ENCODE measurements at places on chromosomes 12 and 14.
A peak's percentile ranks its signal among the peaks of the same experiment; 100 is the strongest.

DNA sequence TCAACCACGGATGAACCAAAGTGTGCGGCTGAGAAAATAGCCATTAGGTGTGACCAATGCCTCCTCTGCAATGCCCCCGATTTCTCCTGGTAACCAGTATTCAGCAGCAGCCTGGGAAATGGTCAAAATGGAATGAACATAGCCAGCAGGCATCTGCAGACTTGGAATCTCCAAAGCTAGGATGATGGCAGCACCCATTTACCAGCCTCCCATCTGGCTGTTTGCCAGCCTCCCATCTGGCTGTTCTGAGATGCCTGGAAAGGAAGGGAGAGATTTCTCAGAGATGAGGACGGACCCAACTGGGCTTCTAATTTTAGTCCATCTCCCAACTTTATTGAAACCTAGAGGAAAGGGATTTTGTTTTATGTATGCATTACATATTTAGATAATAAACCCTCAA is 16.2 kb downstream of the CLMN start:
- DNase-seq, result no peak

- DNase-seq, result no peak
Observed at GRCh38 chr12:111521801-111522200, 77.3 kb downstream of the ATXN2 start.

DNA sequence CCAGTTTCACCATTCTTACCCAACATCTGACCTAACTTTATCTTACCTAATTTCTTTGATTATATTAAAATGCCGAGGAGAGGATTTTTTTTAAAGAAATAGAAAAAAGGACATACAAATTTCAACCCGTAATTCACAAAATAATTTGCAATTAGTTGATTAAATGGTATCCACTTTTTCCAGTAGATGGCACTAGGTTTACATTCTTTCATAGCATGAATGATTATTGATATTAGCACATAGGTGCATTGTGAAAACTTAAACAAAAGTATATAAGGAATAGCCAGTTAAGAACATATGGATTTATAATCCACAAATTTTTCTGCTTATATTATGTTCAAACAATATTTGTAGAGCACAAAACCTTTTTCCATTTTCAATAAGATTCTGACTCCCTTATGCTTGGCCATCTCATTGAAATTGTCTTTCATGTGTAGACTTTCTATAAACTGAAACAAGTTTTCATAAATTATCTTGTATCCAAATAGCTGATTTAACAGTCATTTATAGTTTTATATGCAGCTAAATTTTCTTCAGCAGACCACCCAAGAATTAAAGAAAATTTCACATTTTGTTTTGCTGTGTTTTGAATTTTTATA is 35.3 kb downstream of the MSRB3 start:
- DNase-seq, result no peak

DNA sequence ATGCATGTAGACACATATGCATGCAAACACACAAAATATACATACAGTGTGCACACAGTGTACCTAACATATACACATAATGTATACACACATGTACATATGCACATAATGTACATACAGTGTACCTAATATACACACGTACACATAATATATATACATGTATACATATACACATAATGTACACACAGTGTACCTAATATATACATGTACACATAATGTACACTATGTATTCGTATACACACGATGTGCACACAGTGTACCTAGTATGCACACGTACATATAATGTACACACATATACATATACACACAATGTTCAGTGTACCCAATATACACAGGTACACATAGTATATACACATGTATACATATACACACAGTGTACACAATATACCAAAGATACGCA is 70.0 kb downstream of the DNAH10 start:
- DNase-seq, result no peak

GRCh38 chr14:96252999-96253539 is 2.9 kb upstream of the BDKRB1 start:
- DNase-seq, result no peak

DNA sequence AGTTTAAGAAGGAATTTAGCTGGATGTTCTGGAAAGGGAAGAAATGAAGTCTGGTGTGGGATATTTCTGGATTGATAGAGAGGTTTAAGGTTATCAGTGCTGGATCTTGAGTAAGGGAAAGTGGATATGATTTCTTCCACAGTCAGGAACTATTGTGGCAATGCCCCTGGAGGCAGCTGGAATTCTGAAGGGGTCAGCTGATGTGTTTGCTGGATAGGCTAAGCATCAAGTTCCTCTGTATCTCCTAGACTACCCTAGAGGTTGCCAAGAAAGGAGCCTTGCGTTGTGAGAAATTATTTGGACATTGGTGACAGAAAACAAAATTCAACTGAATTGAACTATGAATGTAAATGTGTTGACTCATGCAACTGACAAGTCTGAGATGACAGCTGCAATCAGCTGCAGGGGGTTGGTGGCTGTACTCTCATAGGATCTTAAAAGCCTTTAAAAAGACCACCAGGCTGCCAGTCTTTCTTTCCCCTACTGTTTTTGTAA is 244.4 kb downstream of the ATXN7L3B start:
- DNase-seq, result no peak

DNA sequence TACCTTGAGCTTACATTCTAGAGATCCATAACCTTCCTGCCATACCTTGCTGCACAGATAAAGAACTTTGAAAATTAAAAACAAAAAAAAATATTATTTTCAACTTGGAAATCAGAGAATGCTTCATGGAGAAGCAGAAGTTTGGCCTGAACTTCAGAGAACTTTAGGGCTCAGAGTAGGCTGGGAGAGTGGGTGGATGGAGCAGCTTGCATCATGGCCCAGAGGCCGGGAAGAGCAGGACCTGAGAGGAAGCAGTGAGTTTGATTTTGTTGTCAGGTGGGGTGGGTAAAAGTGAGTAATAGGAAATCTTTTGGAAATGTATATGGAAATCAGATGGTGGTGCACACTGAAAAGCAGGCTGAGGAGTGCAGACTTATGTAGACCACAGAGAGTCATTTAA is 228.5 kb upstream of the KRR1 start:
- no peak for DNase-seq

DNA sequence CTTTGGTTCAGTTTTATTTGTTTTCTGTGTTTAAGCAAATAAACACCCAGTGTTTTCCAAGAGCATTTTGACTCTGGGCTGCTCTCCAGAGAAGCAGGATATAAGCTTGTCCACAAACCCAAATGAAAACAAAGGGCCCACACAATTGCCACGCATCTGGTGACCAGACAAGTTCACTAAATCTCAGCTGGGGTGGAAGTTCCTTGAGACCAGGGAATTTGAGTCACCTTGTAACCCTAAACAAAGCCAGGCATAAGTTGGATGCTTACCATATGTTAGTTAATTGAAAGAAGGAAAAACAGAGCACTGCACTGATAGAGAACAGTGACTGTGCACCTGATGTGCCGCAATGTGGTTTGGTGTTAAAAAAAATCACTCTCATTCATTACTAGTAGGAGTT is 1.6 kb upstream of the TXNRD1 start:
- no peak for DNase-seq

GRCh38 chr14:75277815-75278421 is 710 bp upstream of the FOS start:
- no peak for DNase-seq

- DNase-seq, result no peak
Observed at GRCh38 chr12:124699909-124700308, 132.5 kb upstream of the NCOR2 start.

- DNase-seq, result no peak
Observed at GRCh38 chr12:70966996-70967790, 46.7 kb upstream of the PTPRR start.

DNA sequence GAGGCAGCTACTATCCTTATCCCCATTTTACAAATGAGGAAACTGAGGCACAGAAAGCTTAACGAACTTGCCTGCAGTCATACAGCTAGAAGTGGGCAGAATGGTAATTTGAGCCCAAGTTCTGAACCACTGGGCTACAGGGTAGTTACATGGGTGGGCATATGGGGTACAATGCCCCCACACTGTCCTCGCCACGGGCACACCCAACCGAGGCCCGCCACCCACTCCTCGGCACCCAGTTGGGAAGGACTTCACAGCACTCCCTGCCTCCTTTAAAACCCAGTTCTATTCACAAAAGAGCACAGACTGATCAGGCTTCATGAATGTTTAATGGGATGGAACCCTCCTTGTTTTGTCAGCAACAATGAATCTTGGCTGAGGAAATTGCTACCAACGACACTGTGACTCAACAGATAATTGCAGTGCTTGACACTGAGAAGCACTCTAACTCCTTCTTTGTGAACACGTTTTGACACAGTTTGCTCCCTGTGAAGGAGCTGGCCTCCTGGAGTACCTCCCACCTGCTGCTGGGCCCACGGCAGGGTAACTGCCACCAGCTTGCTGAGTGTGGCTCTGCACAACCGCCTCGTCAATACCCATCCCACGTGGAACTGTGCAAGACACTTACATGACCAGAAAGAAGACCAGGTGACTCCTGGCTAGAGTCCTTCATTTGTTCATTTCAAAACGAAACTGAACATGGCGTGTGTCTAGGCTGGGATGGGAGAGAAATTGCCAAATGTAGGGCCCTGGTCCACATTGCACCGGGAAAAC is 63.5 kb downstream of the CLMN start:
- DNase-seq, result no peak

- no peak for DNase-seq
Observed at GRCh38 chr14:101129521-101130167, 226.1 kb upstream of the RTL1 start.

- DNase-seq, result no peak
Observed at GRCh38 chr12:14422516-14423230, 57.2 kb downstream of the ATF7IP start.

DNA sequence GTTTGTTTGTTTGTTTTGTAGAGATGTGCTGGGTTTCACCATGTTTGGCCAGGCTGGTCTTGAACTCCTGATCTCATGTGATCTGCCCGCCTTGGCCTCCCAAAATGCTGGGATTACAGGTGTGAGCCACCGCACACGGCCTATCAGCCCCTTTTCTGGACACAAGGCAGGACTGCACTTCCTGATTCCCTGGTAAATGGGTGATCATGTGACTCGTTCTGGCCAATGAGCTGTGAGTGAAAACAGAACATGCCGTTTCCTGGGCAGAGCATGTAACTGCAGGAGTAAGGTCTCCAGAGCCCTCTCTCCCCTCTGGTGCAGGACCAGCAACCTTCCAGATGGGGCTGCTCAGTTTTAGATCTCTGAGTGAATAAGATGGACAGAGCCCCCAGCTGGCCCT is 92.7 kb downstream of the ITPK1 start:
- no peak for DNase-seq

DNA sequence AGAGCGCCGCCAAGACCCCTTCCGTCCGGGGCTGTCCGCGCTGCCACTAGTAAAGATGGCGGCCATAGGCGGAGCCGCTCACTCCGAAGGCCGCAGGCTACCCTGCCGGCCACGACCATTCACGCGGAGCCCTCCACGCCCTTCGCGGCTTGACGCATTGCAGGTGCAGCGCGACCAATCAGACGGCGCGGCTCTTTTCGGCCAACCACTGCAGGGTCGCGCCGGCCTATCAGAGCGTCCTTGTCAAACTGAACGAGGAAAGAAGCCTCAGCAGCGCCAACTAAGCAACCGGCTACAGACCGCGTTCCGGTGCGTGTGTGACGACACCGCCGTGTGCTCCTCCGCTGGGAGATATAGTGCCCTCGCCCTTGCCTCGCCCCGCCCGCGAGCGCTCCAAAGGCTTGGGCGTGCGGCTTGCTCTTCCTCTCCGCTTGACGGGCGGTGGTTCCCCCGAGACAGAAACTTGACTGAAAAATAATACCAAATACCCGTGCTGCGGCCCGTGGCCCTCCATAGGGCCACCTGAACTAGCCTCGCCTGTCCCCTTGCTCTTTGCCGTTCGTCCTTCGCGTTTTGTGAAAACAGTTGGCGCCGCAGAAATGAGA is 13.6 kb upstream of the CALM1 start:
- peak; percentile 95 for DNase-seq

GRCh38 chr14:72617391-72618031 is 276.4 kb downstream of the DPF3 start:
- DNase-seq, result no peak

DNA sequence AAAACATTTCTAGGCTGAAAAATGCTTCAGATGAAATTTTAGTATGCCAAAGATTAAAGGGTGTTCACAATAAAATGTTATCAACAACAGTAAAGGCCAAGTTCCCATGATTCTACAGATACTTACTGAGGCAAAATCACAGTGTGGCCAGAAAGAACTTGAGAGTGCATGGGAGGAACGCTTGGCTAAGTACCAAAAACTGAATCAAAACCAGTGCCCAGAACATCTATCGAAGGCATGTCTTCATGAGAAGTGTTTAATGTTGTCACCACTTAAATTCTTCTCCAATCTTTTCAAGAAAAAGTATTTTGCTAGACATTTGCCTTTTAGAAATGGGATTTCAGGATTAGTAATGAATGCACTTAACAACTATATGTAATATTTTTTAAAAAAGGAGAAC is 41.5 kb downstream of the KIF21A start:
- no peak for DNase-seq

- DNase-seq, result no peak
Observed at GRCh38 chr12:785706-786105, 33.3 kb downstream of the WNK1 start.

DNA sequence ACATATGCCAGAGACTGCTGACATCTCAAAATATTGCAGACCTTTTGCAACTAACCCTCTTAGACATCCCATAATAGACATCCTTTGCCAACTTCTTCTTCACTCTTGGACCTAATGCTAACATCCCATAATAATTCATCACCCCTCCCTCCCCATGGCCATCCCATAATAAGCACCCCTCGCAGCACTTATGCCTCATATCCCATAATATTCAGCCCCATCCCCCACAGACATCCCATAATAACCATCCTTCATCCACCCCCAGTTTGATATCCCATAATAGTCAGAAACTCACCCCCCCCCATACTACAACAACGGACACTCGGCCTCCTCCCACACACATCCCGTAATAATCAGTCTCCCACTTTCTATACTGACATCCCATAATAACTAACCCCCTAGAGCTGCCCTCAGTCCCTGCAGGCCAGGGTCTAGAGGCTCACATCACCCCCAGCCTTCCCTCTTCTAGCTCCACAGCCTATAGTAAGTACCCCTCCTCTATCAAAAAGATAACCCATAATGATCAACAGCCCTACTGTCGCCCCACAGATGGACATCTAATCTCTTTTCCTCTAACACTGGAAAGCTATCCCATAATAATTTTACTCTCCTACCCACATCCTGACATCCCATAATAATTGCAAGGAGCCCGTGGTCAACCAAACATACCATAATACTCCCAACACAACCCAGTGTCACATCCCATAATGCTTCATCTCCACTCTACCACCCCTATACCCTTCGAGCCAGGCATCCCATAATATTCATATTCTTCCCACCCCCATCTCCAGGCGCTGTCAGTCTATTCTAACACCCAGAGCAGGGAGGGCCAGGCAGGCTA is 792 bp upstream of the CHD4 start:
- no peak for DNase-seq

Data from stimulated activated CD8-positive, alpha-beta memory T cell treated with anti-CD3 and anti-CD28 coated beads, Interleukin-7, amount 100 ng/mL, for 1 hour (primary cell).